Body of pancreas (tissue), 4 donors: ENCODE measurements at places on chromosomes 12 and 14. TPM values are rescaled to one million over a fixed set of nuclear protein-coding genes. Genes with fewer than 3 reads are reported as not detected.

GRCh38 chr14:56100556-56100955 lies 17.7 kb upstream of the PELI2 start:
- DNase-seq: no peak

DNA sequence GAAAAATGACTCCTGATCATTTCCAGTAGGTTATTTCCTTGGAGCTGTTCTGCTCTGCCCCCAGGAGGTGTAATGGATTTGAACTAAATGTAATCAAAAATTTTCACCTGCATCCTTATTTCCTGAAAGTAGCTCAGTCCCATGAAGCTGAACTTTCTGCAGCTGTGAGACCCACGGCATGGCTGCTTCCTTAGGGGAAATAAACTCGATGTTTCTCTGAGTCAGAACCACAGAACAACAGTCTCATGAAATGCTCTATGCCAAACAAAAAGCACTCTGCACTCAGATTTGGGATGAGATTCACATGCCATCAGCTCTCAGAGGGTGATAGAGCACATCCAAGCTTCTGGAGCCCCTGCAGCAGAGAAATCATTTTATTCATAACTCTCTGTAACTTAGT lies 224.1 kb upstream of the PLEKHG7 start:
- no peak for DNase-seq

GRCh38 chr14:22803687-22803974 lies 11.6 kb downstream of the SLC7A7 start:
- no peak for DNase-seq

RERGL gene
- 3.9 TPM for total RNA-seq

GRCh38 chr12:54734196-54734950 lies 86.2 kb upstream of the DCD start:
- DNase-seq: peak; percentile 65

DNA sequence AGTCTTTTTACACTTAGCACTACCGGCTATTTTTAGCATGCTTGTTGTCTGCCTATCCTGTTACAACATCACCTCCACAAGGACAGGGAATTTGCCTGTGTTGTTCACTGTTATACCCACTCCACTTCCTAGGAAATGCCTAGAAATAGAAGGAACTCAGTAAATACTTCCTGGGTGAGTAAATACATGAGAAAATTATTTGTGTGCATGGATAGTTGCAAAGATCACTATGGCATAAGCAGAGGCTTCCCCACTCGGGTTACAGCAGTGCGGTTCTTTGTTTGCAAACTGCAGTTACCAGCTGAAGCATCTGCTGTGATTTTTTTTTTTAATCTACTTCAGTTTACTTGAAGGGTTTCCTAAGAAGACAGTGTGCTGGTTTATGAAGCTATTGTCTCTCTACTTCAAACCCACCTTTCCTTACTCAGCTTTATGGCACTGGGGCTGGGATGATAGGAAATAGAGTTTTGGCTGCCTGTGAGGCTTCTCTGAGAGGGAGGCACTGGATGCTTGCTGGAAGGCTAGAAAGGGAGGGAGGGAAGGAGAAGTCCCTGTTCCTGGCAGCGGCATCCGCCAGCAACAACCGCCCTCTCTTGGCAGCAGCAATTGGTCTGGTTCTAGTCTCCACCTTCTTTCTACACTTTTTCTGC lies 29.0 kb downstream of the PDE6H start:
- no peak for DNase-seq

DNA sequence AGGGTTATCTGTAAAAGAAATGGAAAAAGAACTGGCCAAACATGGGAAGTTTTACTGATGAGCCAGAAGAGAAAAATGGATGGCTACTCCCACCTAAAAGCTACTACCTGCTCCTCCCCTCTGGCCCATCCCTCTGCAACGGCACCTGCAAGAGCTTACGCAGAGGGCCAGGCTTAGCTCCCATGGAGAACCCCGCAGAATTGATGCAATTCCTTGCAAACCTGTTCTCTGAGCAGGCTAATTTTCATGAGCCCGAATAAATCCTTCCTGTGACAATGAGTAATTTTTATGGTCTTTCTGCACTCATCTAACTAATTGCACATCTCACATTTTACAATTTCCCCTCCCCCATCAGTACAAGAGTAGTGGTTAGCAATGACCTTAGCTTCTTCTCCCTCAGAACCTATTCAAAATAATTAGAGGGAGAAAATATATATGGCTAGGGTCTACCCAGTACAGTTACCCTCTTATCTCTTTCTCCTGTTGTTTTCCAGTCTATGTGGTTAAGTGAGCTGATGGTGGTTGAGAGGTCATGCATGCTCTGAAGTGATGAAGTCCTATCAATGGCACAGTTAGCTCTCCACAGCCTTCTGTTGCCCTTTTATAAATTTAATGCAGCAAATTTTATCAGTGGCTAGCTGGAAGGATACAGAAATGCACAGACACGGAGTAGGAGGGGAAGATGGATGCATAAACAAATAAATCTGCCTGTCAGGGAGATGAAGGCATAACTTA lies 67.7 kb upstream of the NTF3 start:
- no peak for DNase-seq

HNF1A gene
- 11.9 TPM for total RNA-seq

- DNase-seq: peak; percentile 23
These were observed 69.7 kb downstream of the CIT start for GRCh38 chr12:119807380-119807779.

KCNK13 gene
- total RNA-seq: not detected

DNA sequence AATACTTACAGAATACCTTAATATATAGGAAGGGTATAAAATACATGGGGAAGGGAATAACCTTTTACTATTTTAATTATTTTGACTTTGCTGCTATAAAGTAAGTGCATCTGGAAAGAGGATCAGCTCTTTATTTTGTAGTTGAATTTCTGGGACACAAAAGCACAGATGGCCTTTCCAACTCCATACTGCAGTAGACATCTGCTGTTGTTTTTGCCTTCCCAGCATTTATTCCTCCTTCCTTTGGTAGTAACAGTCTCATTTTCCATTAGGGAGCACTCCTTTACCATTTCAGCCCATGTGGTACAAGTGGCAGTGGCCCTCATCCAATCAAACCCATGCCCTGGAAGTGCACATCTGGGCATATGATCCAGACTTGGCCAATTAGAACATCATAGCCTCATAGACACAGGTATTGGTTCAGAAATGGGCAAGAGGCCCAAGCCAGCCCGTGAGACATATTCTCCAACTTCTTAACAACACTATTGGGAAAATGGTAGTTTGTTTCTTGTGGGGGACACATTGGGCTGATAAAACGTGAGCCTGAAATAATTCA lies 64.8 kb upstream of the YARS2 start:
- no peak for DNase-seq

DNA sequence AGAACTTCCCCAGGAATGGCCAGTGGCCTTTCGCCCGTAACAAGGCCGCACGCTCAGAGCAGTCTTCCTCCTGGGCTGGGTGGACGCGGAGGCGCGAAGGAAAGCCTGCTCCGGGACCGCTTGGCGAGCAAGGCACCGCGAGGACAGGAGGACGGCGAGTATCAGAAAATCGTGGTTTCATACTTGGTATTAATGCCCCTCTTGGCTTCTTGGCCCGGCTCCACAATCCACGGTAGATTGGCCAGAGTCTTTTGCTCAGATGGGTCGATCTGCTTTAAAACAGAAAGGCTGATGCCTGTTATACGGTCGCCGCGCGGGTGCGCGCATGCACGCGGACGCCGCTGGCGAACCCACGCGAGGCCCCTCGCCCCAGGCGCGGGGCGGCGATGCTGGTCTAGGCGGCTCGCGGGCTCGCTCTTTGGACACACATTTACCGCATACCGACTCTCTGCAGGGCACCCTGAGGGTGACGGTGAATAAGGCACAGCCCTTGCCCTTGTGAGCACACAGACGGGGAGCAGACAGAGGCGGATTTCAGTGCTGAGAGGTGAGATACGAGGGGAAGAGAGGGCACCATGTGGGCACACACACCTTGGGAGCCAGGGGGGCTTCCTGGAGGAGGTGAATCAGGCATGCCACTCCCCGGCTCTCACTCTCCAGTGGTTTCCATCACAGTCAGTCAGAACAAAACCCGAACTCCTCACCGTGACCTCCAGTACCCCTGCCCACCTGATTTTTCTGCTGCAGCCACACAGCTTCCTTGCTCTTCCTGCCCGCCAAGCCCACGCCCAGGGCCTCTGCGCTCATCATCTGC lies 100.7 kb downstream of the APAF1 start:
- no peak for DNase-seq

GRCh38 chr14:105050551-105050897 lies 14.7 kb downstream of the GPR132 start:
- peak; percentile 81 for DNase-seq

REM2 gene
- total RNA-seq: not detected

KLRD1 gene
- total RNA-seq: under 0.01 TPM

PROX2 gene
- total RNA-seq: not detected

DNA sequence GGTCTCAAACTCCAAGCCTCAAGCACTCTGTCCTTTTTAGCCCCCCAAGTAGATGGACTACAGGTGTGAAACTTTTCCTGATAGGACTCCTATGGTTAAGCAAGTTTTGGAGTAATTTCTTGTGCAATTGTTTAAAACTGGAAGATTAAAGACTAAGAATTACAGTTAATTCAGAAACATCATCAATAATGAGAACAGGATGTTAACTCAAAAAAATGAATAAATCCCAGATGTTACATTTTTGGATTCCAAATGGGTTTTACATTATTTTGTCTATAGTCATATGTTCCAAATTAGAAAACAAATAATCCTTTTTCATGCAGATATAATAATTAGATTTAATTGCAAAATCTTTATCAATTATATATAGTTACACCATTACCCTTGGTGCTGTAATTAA lies 24.4 kb upstream of the KITLG start:
- no peak for DNase-seq

GRCh38 chr12:78470354-78471195 lies 394.0 kb upstream of the SYT1 start:
- DNase-seq: no peak

- no peak for DNase-seq
These were observed 396.0 kb upstream of the MIS18BP1 start for GRCh38 chr14:45649051-45649450.

FAM186B gene
- total RNA-seq: 0.78 TPM

TSPAN8 gene
- 44.1 TPM for total RNA-seq

DDHD1 gene
- 22.6 TPM for total RNA-seq

DNA sequence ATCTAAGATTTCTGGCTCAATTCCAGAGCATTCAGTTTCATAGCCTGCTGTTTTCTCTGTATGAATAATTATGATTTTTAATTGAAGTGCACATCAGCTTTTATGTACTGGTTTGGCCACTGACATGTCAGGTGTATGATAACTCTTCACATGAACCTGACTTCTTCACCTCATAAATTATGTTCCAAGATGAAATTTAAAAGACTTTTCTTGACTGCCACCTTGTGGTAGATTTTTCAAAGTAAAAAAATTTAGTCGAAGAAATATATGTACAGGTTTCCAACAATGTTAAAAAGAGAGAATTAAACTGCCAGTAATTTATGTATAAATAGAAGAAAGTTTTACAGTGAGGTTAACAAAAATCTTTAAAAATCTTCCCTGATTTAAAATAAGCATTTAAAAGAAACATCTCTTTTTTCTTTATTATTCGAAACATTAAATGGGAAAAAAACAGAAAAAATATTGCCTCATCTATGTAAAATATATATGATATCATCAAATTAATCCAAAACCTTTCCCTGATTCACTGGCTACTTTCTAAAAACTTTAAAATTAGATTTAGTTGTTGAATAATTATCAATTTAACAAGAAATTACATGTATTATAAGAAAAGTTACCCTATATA lies 124.9 kb upstream of the ATXN7L3B start:
- no peak for DNase-seq

CCDC59 gene
- total RNA-seq: 30.4 TPM
